NCI-H524 (cell line): ENCODE measurements at places on chromosomes 1 and 21.

GRCh38 chr1:245118806-245119205 is 36.0 kb upstream of the KIF26B start:
- DNase-seq = no peak

GRCh38 chr1:104182251-104182650 is 432.6 kb downstream of the AMY1C start:
- no peak for DNase-seq

DNA sequence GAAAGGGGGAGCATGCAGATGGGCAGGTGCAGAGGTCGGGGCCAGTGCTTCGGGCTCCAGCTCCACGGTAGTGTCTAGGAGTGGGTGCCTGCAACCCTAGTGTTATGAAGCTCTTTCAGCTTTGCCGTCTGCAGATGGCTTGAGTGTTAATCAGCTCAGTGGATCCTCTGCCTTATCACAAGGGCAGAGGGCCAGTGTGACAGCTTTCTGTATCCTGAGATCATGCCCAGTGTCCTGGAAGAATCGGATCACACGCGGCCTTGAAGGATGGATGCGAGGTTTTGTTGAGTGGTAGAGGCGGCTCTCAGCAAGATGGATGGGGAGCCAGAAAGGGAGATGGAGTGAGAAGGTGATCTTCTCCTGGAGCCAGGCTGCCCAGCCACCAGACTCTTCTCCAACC is 25.5 kb upstream of the C1orf146 start:
- no peak for DNase-seq

GRCh38 chr21:17622018-17622417 is 9.3 kb upstream of the BTG3 start:
- no peak for DNase-seq

DNA sequence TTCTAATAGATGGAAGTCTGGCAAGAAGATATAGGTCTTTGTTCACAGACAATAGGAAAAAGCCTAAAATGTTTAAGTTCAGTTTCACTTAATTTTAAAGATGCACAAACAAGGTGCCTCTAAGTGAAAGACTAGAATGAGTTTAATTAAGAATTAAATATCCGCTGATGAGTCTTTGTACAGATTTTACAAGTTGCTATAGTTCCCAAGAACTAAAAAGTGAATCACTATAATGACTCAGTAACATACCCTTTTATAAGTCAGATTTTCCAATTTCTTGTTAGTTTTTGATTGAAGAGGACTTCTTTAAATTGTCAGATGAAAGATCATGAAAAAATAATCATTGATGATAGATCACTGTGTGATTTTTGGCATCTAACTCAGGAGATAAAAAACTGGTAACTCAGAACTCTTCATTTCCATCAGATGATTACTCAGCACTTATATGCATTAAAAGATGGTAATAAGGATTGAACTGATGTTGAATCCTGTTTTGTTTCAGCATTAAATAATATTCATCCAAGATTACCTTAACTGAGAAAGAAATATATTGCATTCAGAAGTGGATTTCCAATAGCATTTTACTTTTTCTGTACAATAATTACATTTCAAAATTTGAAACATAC is 59.0 kb upstream of the ST6GALNAC3 start:
- no peak for DNase-seq

DNA sequence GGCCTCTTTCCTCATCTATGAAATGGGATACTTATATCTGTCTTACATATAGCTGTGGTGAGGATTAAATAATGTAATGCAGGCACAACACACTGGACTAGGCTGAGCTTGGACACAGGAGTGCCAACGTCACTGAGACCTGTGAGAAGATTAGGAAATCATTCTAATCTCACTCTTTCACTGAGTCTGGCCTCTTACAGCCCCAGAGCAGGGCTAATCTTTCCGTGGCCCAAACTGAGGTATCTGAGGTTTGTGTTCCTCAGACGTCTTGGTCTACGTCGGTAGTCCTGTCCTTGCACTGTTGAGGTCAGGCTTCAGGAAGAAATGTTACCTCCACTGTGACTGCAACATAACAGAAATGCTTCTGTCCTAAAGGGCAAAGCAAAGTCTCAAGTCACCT is 22.6 kb upstream of the A3GALT2 start:
- DNase-seq = no peak

GRCh38 chr1:146039844-146040194 is 18.3 kb upstream of the HJV start:
- no peak for DNase-seq

- DNase-seq = no peak
Measured at GRCh38 chr1:19606817-19607642, 37.1 kb upstream of the NBL1 start.

DNA sequence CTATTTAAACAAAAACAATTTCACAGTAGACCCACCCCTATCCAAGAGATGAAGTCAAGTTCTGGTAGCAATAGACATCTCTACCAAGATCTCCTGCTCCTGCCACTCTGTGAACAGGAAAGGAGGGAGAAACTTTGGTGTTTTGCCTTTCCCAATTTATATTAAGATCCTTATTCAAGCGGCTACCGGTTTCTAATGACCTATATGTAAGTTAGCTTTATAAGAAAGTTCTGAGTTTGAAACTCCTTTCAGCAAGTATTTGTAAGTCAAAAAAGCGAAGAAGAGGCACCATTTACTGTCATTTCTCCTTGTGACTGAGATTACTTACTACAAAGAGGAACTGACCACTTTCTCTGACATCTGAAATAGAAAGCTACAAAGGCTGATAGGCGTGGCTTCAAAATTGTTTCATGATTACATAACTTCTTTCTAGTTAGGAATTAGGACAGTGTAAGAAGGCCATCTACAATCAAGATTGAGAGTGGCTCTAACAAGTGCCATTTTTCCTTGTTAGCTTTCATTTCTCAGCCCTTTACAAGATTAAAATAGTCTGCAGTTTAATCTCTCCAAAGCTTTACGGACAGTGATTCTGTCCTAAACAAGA is at the start of gene MNDA:
Gene MNDA (plus strand): TSS at position 448 of the 604 bp plus-strand sequence. CDS start 10,803 bp downstream, outside the sequence.
- no peak for DNase-seq

GRCh38 chr1:64678366-64678765 is 66.5 kb upstream of the RAVER2 start:
- no peak for DNase-seq
